Astrocyte of the hippocampus (primary cell): ENCODE measurements at places on chromosomes 16 and 17.

GRCh38 chr17:80668375-80669148 lies 123.9 kb downstream of the RPTOR start:
- DNase-seq, result no peak

GRCh38 chr17:14346801-14347200 lies 45.9 kb downstream of the HS3ST3B1 start:
- no peak for DNase-seq

- DNase-seq, result no peak
Measured at GRCh38 chr16:86066811-86067210, 167.8 kb downstream of the IRF8 start.

- DNase-seq, result no peak
Measured at GRCh38 chr17:73787076-73788059, 143.1 kb upstream of the SDK2 start.

DNA sequence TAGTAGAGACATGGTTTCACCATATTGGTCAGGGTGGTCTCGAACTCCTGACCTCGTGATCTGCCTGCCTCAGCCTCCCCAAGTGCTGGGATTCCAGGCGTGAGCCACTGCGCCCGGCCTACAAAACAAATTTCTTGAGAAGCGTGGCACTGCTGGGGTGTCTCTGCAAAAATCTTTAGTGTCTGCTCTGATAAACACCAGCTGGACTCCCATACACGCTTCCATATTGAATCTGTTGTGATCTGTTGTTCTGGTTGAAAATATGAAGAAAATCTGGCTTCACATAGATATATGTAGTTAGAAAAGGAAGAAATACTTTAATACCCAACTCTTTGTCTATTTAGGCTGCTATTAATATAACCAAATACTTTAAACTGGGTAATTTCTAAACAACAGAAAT lies 33.3 kb downstream of the VPS53 start:
- DNase-seq, result no peak

- peak; percentile 45 for DNase-seq
Measured at GRCh38 chr16:12609937-12610699, 193.6 kb downstream of the CPPED1 start.

- DNase-seq, result no peak
Measured at GRCh38 chr17:14762736-14763479, 462.0 kb downstream of the HS3ST3B1 start.

DNA sequence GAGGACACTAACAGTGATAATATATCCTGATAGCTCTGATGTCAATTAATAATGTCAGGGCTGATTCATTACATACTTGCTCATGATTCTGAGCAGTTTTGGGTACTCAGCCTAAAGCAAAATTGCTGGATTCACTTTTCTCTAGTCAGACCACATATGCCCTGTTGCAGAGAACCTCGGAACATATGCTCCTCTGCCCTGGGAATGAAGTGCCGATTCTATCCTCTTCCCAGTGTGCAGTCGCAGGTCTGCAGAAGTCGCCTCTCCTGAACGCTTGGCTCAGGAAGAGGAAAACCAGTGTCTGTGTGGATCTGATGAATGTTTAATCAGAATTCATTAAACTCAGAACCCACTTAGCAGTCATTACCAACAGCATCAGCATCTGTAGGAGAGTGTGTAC lies 34.5 kb downstream of the ABCC12 start:
- DNase-seq, result no peak

DNA sequence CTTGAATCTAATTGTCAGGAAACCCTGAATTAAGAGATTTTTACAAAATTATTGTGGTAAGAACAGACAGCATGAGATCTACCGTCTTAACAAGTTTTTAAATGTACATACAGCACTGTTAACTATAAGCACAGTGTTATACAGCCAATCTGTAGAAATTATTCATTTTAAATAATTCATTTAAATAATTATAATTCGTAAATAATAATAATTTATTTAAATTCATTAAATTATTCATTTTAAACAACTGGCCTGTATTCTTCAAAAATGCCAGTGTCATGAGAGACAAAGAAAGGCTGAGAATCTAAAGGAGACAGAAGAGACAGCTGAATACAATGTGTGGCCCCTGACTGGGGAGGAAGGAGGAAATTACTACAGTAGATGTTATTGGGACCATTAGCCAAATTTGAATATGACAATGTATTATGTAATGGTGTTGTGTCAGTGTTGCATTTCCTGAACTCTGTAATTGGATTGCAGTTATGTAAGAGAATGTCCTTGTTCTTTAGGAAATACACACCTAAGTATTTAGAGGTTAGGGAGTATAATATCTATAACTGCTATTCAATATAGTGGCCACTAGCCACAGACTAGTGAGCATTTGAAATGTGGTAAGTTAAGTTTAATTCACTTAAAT lies 2.3 kb downstream of the RSAD1 start:
- no peak for DNase-seq

DNA sequence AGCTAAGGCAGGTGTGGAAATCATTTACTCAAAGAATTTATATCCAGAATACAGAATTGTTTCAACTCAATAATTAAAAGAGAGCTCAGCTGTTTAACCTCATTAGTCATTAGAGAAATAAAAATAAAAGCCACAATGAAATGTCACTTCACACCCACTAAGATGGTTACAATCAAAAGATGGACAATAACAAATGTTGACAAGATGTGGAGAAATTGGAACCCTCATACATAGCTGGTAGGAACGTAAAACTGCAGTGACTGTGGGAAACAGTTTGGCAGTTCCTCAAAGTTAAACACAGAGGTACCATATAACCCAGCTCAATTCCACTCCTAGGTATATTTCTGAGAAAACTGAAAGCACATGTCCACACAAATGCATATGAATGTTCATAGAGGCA lies 49.8 kb downstream of the NDEL1 start:
- DNase-seq, result no peak

DNA sequence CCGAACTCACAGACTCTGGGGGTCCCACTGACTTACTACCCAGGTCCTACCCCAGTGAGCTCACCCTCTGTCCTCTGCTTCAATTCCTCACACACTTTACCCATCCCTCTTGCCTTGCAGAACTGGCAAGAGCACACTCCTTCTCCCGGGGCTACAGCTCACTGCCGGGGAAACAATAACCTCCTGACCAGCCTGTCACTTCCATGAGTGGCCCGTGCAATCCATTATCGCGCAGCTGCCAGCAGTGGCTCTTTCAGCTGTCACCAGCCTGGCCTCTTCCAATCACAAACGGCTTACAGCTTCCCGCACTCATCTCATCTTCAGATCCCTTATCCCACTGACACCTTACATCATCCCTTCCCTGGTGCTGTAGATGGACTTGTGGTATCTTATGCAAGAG lies 79.5 kb downstream of the CPPED1 start:
- DNase-seq, result no peak

- no peak for DNase-seq
Measured at GRCh38 chr17:83125515-83126274, 46.3 kb downstream of the METRNL start.

DNA sequence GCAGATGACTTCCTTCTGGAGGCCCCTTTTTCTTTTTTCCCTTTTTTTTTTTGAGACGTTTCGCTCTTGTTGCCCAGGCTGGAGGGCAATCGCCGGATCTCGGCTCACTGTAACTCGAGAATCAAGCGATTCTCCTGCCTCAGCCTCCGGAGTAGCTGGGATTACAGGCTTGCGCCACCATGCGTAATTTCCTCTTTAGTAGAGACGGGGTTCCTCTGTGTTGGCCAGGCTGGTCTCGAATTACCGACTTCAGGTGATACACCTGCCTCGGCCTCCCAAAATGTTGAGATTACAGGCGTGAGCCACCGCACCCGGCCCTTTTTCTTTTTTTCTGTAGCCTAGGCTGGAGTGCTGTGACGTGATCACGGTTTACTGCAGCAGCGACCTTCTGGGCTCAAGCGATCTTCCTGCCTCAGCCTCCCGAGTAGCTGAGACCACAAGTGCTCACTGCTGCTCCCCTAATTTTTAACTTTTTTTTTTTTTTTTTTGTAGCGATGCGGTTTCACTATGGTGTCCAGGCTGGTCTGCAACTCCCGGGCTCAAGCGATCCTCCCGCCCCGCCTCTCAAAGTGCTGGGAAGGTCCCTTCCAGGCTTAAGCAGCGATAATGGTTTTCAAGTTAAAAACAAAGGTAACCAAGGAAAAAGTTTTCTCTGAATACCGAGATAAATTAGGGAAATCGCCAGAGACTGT lies 956 bp upstream of the IST1 start:
- peak; percentile 60 for DNase-seq

GRCh38 chr16:90057738-90058173 lies 19.4 kb downstream of the PRDM7 start:
- no peak for DNase-seq

GRCh38 chr16:75653922-75654321 lies 6.3 kb downstream of the TERF2IP start:
- DNase-seq, result no peak

DNA sequence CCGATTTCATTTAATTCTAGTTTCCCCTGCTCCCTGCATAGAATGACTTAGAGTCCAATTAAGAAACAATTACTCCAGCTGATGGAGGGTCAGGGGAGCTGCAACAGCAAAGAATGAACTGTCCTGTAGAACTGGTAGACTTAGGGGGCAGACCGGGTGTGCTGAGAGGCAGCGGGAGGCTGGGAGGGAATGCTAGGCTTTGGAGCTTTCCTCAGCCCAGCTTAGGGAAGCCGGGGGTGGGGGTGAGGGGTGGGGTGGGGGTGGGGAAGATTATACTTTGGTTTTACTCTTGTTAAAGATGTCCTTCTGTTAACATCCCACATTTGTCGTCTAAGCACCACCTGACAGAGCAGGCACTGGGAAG lies 458.6 kb upstream of the ASIC2 start:
- DNase-seq, result no peak

DNA sequence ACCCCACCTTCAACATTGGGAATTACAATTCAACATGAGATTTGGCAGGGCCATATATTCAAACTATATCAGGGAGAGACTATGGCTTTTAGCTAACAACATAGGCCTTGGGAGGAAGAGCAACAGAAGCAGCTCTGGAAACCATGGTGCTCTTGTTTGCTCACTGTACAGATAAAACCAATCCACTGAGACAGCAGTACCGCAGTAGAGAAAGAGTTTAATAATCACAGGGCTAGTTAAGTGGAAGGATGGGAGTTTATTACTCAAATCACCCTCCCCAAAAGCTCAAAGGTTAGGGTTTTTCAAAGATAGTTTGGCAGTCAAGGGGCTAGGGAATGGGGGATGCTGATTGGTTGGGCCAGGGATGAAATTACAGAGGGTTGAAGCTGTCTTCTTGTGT lies 52.7 kb upstream of the CRHR1 start:
- DNase-seq, result no peak

GRCh38 chr16:11557801-11558200 lies 28.9 kb downstream of the LITAF start:
- DNase-seq, result peak; percentile 40

DNA sequence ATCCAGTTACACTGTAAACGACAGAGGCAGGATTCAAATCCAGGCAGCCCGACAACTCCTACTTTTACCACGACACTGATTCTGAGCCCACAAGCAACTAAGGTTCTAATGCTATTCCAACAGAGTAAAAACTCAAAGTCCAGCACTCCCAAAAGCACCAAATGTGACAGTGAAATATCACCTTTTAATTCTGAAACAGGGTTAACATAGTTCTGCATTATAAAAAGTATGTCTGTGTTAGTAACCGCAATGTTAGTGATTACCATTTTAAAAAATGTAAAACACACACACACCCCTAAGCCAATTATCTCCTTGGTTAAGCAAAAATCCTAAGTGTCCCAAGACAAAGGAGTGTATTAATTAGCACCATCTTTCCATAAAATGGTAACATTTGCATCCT lies 19.7 kb downstream of the HELZ start:
- no peak for DNase-seq

DNA sequence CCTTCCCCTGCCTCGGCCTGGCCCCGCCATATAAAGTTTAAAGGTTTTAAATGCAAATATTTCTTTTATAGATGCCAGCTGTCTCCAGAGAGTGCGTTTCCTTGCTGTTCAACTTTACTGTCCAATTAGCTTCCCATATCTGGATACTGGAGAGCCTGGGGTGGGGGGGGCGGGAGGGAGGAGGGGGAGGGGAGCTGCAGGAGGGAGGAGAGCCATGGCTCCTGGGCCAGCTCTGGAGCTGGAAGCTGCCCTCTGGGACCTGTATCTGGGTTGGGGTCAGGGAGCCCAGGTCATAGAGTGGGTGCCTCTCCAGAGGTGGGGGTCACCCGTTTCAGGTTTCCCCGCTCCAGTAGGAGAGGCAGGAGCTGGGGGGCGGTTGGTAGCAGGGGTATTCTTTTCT lies 6.2 kb upstream of the GSE1 start:
- no peak for DNase-seq

DNA sequence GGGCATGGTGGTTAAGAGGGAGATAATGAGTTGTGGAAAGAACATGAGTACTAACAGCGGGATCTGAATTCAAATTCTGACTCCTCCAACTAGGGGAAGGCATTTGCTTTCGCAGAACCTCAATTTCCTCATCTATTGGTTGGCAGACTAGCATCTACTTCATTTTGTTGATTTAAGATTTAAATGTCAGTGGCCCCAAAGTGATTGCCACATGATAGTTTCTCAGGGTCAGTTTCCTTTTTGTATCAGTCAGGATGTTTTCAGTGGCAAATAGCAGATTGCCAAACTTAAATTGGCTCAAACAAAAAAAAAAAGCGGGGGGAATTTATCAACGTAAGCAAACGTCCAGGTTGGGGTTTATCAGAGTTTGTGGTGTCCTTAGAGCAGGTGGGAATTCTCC lies 25.1 kb upstream of the NOS2 start:
- no peak for DNase-seq

- no peak for DNase-seq
Measured at GRCh38 chr16:73037331-73037745, 10.6 kb downstream of the ZFHX3 start.

- peak; percentile 30 for DNase-seq
Measured at GRCh38 chr17:8436844-8437171, 1.1 kb downstream of the NDEL1 start.

DNA sequence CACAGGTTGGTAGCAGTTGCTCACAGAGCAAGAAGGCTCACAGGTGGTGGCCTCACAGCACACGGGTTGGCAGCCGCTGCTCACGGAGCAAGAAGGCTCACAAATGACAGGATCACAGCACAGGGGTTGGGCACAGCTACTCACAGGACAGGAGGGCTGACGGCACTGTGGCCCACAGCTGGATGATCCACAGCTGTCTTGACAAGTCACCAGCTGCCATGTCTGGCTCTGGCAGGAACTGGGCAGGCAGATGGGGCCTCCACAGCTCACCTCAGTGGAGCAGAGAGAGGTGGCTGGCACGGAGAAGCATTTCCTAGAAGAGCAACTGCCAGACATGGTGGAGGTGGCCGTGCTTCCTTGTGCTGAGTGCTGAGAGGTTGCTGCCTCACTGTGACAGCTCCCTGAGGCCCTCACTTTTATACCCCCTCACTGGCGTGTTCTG lies at the start of gene KRTAP16-1:
KRTAP16-1 (minus strand) TSS at position 392 of the 442 bp plus-strand sequence; CDS start at position 336, 56 bp downstream.
- DNase-seq, result no peak
